Naive thymus-derived CD4-positive, alpha-beta T cell (primary cell): ENCODE measurements at places on chromosomes 4 and X. TPM values are rescaled to one million over a fixed set of nuclear protein-coding genes. Genes with fewer than 3 reads are reported as not detected.
A peak's percentile ranks its signal among the peaks of the same experiment; 100 is the strongest.

- DNase-seq = peak; percentile 35
Measured at GRCh38 chrX:103817502-103817901, 14.6 kb downstream of the RAB9B start.

DNA sequence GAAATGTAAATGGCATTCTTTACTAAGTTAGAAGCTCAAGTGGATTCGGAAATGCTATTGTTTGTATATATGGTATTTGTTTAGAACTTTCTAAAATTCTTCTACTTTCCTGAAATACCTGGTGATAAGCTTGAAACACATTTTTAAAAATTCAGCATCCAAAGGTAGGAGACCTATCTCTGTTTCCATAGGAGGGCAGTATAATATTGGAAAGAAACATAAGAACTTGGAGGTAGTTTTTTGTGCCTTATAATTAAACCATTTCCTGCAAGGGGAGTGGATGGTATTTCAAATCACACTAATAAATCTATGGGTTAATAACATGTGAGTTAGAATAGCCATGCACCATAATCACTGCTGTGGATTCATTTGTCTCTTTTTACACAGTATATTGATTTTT is 217.4 kb upstream of the AADAT start:
- no peak for DNase-seq

GRCh38 chrX:65528705-65529340 is 5.8 kb downstream of the LAS1L start:
- DNase-seq = no peak

GRCh38 chr4:182975806-182976205 is 58.6 kb upstream of the DCTD start:
- no peak for DNase-seq

- DNase-seq = no peak
Measured at GRCh38 chr4:124070688-124071484, 641.6 kb downstream of the ANKRD50 start.

GRCh38 chr4:95798727-95799126 is 41.2 kb upstream of the PDHA2 start:
- DNase-seq = no peak

- DNase-seq = no peak
Measured at GRCh38 chr4:159029481-159029880, 73.4 kb upstream of the RAPGEF2 start.

GRCh38 chrX:22090181-22090580 is 58.1 kb downstream of the PHEX start:
- no peak for DNase-seq

Gene SULT1B1
- total RNA-seq = 17.2 TPM

Gene ESX1
- total RNA-seq = not detected

Gene ATOH1
- not detected for total RNA-seq

Gene FBXL5
- total RNA-seq = 36.6 and 39.1 TPM in 2 replicates

Gene SSX2
- not detected for total RNA-seq
